Stimulated activated CD4-positive, alpha-beta T cell treated with anti-CD3 and anti-CD28 coated beads, Interleukin-1b, Interleukin-23, amount 100 ng/mL, for 48 hours (primary cell): ENCODE measurements at places on chromosomes 2 and 18.

- no peak for DNase-seq
Observed at GRCh38 chr18:37289423-37289822, 276.2 kb downstream of the CELF4 start.

DNA sequence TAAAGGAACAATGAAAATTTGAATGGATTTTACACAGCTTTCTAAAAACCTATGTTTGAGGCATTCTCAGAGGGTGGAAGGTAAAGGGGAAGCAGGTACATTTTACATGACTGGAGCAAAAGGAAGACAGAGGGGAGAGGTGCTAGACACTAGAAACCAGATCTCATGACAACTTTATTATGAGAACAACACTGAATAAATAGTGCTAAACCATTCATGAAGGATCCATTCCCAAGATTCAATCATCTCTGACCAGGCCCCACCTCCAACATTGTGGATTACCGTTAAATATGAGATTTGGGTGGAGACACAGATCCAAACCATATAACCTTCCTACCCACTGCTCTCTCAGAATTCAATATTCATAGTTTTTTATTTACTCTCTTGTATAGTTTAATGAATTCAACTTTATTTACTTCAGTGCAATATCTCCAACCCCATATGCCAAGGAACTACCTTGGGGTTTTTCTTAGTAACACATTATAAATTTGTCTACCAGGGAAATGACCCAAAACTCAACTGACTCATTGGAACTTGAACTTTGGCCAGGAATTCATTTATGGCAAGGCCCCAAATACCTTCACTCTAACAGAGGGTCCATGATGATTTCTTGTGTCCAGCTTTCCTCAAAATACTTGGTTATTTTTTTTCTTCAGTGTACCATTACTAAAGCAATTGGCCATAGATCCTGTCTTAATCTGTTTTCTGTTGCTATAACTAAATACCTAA, 317.8 kb downstream of the GULP1 start:
- DNase-seq: no peak

DNA sequence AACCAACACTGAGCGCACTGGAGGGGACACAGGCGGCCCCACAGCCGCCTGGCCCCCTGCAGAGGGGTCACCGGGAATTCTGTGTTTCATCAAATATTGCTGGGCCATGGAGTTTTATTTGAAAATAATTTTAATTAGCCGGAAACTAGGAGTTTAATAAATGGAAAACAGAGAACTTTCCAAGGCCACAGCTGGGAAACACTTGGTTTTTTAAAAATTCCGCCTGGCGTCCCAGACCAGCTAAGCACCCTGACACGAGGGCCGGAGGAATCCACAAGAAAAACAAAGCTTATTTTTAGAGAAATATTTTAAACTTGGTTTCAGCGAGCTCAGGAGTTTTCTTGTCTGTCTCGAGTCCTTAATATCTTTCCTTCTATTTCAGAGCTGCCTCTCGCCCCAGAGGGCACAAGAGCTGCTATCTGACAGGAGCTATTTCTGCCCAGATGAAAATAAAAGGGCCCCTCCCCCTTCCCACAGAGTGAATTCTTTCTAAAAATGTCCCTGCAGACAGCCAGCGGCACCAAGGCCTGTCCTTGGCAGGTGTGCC, 8.2 kb downstream of the ZFP36L2 start:
- DNase-seq: no peak

- DNase-seq: no peak
Observed at GRCh38 chr18:13226533-13227144, 8.1 kb downstream of the LDLRAD4 start.

DNA sequence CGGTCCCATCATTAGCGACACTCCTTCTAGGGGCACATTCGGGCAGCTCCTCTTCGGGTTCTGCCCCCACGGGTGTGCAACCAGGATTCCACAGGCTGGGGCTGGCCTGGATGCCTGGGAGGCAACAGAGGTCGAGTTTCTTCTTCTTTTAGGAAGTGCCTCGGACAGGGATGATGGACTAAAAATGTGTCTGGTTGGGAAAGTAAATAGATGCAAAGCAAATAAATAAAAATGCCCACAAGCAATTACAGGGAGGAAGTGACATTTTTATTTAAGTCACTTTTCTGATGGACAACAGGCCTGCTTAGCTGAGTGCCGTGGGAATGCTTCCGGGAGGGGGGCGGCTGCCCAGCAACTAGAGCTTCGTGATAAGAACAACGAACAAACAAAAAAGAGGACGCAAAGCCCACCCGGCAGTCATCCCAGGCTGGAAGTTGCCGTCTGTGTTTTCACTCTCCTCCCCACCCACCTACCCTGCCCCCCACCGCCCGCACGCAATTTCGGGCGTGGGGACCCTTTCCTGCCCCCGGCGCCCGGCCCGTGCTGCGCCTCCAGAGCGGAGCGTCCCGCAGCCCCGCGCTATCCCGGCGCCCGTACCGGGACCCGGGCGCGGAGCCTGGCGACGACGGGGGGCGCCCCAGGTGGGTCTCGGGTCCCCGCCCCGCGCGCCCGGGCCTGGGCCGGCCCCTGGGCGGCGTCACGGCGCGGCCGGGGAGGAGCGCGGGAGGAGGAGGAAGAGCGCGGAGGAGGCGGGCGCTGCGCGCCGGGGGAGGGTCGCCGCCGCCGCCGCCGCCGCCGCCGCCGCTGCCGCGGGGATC, 412 bp upstream of the NCK2 start:
- DNase-seq: peak; percentile 50

DNA sequence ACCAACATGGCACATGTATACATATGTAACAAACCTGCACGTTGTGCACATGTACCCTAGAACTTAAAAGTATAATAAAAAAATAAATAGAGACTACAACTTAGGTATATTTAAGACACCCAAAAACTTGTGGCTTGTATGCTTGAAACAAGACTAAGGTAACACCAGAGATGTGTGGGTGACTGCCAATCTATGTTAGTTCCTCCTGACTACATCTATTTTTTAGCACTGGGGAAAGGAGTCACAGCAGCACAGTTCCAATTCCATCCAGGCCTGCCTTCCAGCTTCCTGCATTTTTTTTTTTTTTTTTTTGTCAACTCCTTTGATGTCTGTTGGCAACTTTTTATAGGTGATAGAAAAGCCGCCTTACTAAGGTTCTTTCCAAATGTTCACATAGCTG, 18.2 kb downstream of the C2orf69 start:
- no peak for DNase-seq
